Right atrium auricular region (tissue), 2 donors: ENCODE measurements at places on chromosomes 7 and 10.

DNA sequence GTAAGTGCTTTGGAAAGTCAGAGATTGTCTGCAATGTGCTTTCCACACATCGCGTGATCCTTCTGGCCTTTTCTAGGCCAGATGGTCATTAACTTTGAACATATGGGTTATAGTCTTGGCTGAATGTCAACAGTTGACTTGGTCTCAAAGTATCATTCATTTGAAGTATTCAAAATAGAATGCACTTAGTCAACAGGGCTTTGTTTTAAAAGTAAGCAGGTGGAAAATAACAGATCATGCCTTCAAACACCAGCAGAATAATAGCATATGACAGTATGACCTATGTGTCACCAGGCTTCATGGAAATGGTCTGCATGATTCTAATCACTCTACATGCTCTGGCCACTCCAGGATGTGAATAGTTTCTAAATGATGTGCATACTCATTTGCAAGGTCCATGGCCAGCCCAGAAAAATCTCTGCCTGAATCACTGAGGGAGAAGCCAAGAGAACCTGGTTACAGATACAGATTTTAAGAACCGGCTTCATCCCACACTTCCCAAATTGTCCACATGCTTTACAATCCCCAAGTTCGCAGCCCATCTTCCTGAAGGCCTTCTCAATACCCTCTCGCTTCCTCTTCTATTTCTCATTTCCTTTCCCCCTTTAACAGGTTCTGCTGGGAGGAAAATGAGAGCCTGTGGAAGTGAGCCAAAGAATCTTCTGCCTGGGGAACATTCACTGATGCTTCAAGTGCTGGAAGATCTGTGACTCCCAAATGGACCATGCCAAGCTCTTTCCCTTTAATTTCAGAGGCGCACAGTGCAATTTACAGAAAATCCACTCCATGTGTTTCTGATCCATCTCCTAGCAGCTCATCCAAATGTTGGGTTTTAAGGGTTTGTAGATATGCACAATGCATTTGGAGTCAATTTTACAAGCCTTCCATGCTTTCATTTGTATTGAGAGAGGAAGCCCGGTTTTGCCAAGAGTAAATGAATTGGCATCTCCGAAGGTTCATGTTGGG is 122.8 kb upstream of the GDF10 start:
- no peak for DNase-seq

- DNase-seq, result no peak
Observed at GRCh38 chr10:105352281-105352680, 711.2 kb downstream of the SORCS3 start.

GRCh38 chr7:30276203-30276900 is 8.0 kb upstream of the ZNRF2 start:
- no peak for DNase-seq

DNA sequence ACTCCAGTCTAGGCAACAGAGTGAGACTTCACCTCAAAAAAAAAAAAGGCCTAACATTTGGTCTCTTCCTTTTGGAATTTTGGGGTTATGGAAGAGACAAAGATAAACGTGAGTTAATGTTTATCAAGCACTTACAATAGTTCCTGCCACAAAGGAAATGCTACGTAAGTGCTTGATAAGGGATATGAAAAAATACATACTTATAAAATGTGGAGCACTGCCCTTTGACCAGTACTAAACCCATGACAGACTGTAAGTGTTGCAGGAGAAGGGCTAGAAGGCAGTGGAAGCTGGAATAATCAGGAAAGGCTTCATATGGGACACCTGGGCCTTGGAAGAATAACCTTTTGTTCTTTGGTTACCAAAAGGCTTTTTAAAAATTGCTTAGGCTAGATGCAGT is 25.5 kb downstream of the TMEM248 start:
- no peak for DNase-seq

GRCh38 chr10:133464582-133465031 is 10.9 kb downstream of the SCART1 start:
- DNase-seq, result peak; percentile 46

GRCh38 chr10:108462005-108462404 is 1297.5 kb upstream of the SORCS1 start:
- no peak for DNase-seq

- DNase-seq, result no peak
Observed at GRCh38 chr7:121337398-121337797, 8.6 kb downstream of the WNT16 start.

DNA sequence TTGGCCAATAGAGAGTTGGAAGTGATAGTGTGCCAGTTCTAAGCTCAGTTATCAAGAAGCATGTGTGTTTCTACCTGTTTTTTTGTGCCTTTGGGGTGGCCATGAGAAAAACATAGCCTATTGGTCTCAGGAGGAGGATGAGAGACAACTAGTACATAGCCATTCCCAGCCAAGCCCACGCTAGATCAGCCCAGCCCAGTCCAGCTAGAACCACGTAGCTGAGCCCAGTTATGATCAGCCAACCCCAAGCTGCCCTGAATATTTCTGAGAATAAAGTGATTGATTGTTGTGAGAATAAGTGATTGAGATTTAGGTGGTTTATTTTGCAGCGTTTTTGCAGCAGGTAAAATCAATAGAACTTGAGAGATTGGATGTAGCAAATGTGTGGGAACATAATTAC is 15.9 kb downstream of the SORCS3 start:
- no peak for DNase-seq

- no peak for DNase-seq
Observed at GRCh38 chr7:22001345-22002004, 55.8 kb upstream of the CDCA7L start.

DNA sequence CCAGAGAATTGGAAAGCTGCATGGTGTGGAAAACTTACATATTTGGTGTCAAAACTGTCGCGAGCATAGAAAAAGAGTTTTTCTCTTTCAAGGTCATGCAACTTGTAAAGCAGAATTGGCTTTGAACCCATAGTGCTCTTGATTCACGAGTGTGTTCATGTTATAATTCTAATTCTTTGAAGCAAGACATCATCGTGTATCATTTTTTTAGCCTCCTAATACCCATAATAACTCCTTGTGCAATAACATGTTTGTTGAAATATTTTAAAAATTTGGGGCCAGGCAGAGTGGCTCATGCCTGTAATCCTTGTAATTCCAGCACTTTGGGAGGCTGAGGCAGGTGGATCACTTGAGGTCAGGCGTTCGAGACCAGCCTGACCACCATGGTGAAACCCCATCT is 4.2 kb downstream of the CCL24 start:
- DNase-seq, result no peak

DNA sequence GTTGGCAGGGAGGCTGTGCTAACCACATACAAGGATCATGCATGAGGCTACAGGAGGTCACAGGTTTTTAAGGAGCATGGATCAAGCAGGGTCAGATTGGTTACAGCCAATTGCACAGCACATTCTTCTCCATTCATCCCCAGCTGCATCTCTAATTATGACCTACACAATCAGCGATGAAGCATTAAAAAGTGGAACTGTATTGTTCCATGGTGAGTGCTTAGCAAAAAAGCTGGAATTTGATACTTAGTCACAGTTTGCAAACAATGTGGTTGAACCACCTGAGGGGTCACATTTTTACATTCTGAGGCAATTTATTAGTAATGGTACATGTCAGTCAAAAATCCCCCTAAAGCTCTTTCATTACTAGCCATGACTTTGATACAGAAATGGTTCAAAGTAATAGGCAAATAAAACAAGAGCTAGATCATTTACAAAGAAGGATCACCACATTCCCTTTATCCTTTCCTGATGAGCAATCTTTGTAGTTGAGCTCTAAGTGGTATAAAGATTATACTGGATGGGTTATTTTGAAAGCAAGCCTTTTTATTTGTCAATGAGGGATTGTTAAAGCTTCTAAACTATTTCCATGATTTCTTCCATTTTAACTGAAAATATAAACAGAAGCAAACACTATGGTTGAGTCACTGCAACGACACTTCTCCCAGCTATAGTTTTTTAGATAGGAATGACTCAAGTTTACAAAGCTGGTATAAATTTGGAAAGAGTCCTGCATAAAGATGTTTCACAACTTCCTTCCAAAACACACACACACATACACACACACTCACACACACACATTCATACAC is 217.8 kb upstream of the SEMA3A start:
- no peak for DNase-seq

- peak; percentile 70 for DNase-seq
Observed at GRCh38 chr7:118214051-118214832, 10.3 kb upstream of the ANKRD7 start.

DNA sequence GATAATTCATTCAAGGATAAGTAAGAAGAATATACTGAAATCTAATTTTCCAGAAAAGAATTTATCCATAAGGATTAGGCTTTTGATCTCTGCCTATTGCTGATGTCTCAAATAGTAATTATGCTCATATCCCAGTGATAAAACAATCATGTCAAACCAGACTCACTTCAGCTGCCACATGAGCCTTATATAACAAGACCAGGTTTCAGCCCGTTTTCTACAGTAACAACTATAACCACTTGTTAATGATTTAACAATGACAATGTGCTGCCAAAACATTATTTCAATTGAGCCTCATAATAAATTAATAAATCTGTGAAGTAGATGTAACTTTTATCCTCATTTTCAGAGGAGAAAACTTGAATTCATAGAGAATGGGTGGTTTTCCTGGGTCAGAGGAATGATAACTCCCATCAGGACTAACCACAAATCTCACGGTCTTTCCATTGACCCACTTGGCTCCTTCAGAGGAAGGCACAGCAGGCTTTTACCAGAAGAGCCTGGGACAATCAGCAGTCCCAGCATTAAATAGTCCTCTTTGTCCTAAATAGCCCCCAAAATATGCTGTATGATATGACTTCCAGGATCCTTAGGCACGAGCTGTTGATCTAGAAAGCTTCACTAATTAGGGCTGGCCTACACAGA is 42.5 kb upstream of the SLIT1 start:
- no peak for DNase-seq

DNA sequence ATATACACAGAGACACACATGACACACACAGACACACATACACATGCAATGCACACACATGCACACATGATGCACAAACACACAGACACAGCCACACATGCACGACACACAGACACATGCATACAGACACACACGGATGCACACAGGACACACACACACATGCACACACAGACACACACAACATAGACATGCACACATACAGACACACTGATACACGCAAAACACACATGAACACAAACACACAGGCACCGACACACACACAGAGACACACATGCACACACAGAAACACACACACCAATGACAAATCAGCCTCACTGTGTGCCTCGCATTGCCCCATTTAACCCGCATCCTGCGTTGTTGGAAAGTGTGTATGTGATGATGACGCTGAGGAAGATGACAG is 232.4 kb downstream of the ADARB2 start:
- DNase-seq, result no peak

DNA sequence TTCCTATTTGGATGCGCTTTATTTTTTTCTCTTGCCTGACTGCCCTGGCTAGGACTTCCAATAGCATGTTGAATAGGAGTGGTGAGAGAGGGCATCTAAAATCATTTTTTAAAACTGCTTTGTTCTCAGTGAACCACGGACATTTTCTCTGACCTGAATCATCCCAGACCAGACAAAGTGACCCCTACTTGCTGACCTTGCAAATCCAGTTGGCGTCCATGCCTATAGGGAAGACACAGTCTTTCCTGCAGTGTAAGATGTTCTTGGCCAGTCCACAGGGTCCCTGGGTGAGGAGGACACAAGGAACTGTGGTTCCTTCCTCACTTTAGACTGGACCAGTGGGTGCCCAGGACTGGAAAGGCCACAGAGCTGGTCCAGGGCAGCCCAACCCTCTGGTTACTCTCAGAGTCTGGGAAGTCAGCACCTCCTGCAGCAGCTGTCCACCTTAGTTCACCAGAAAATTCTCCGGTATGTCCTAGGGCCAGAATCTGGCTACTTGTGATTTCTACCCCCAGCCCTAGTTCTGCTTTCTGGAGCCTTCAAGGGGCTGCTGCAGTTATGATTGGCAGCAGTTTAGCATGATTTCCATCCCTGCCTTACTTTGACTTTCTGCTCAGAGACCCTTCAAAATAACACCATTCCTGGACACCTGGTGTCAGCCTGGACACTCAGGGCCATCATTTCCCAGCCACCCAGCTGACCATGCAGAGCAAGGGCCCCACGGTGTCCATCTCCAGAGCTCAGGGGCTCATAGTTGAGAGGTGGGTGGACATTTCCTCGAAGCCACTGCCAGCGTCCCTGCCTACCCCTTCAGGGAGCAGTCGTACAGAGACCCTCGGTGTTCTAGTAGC is 19.3 kb downstream of the VIPR2 start:
- DNase-seq, result no peak

DNA sequence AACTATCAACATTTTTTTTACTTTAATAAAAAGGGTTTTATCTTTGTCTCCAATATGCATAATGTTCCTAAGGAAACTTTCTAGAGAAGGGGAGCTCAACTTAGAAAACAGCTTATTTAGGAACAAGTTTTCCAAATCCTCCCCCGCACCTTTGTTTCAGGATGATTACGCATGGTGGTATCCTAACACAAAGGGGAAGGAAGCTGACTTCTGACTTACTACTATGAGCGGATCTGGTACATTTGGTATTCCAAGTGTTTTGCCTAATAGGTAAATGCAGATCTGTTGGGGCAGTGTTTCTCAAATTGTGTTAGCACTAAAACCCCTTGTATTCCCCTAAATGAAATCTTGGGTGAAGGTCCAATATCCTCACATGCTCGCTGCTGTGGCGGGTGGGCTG is 229.3 kb upstream of the KLF14 start:
- no peak for DNase-seq

GRCh38 chr7:82757-83155 is 109.6 kb upstream of the FAM20C start:
- no peak for DNase-seq

DNA sequence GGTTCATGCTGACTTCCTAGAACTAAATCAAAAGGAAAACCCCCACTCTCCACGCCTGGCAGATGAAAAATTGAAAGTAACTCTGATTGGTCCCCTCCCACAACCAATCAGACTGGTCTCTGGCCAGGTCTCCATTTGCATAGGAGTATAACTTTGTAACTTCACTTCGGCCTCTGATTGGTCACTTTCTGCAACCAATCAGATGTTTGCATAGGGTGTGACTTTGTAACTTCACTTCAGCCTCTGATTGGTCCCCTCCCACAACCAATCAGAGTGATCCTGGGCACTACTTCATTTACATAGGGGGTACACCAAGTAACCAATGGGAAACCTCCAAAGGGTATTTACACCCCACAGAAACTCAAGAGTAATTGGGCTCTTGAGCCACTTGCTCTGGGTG is 306.6 kb upstream of the PFKP start:
- no peak for DNase-seq

DNA sequence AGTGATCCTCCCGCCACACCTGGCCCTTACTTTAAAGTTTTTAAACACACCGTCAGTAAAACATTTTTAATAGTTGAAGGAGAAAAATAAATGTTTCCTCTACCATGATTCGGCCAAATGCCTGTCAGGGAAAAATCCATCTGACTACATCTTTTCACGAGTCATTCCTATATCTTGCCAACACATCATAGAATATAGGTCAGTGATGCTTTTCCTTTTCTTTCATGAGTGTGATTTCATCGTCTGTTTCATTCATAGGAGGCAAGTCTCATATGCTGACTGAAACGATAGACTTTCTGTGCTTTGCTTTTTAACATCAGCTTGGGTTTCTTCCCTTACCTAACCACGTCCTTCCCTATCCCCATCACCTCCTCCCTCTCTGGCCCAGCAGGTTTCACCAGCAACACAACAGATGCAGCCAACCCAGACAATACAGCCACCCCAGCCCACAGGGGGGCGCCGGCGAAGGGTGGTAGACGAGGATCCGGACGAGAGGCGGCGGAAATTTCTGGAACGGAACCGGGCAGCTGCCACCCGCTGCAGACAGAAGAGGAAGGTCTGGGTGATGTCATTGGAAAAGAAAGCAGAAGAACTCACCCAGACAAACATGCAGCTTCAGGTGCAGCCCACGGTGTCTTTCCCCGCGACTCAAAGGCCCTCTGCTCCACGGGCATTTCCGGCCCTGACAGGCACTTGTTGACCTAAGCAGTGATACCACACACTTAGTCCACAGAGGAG is 149.2 kb downstream of the TRIL start:
- no peak for DNase-seq
